ENCODE measurements at places on chromosomes 2 and 18.

DNA sequence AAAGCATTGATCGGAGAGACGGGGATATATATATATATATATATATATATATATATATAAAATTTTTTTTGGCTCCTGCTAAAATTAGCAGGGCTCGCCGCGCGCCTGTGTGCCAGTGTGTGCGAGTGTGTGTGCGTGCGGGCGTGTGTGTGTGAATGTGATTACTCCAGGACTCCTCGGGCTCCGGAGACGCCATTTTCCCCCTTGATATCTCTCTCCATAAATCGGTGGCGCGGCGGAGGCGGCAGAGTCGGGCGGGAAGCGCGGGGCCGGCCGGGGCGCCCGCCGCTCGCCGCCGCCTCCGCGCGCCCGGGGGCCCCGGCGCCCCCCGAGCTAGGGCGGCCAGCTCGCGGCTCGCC, 795 bp upstream of the SETBP1 start:
- DNase-seq: no peak

- DNase-seq: no peak
Measured at GRCh38 chr2:5064687-5065086, 627.5 kb upstream of the SOX11 start.

GRCh38 chr2:53778536-53779162, 8.1 kb downstream of the ASB3 start:
- DNase-seq: no peak

DNA sequence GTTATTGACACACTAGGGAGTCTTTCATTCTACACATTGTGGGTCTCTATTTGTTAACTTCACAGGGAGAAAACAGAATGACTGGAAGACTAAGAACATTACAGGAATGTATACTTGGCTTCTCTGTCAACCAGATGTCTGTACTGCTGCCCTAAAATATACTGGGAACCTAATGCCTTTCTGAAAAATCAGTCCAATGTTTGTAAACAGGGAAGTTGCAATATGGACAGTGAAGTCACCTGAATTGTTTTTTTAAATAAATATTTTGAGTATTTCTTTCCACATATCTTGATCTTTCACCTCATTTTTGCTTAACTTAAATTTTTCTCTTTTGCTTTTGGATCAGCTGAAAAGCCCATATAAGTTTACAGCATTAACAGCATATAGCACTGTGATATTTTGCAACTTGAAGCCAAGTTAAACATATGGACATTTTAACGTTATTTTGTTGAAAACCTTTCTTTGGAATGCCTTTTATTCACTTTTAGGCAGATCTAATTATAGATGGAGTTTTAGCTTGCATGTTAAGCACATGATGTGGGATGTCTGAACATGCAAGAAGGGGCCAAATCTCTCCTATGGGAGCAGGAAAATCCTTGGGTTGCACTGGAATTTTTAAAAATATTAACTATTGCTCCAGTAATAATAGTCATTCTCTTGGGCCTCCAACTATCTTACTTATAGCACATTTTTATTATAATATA, 137.7 kb upstream of the TWIST2 start:
- no peak for DNase-seq

DNA sequence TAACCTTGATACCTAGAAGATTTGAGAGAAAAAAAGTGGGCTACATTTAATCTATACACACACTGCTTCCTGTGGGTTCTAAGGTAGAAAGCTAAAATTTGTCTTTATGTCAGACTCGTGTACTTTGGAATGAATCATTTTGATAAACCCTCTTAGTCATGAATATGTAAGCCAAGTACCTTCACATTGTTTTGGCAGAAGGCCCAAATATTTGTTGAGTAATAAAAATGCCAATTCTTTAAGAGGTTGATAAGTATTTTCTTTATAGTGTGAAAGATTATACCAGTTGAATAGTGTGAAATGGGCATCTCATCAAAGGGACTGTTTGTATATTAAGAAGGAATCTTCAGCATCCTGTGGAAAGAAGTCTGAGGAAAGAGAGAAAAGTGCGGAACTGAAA, 1464.7 kb upstream of the ZEB2 start:
- no peak for DNase-seq

- DNase-seq: no peak
Measured at GRCh38 chr2:68403199-68403644, 38.1 kb downstream of the PLEK start.

DNA sequence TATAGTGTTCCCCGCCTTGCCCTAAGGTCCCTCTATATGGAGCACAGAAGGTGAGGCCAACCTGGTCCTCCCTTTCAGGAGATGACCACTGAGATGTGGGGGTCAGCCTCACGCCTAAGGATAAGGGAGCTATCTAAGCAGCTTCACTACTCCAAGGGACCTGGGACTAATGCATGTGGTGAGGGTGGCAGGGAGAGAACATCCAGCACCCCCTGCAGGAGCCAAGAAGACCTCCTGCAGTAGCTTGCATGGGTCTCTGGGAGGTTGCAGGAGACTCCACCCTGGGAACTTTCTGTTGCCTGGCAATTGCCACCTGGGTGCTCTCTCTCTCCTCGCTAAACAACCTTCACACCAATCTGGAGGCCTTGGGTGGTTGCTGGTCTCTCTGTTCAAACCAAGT, 93.0 kb upstream of the KLHL29 start:
- no peak for DNase-seq

- no peak for DNase-seq
Measured at GRCh38 chr2:197121255-197121654, 189.3 kb downstream of the ANKRD44 start.

DNA sequence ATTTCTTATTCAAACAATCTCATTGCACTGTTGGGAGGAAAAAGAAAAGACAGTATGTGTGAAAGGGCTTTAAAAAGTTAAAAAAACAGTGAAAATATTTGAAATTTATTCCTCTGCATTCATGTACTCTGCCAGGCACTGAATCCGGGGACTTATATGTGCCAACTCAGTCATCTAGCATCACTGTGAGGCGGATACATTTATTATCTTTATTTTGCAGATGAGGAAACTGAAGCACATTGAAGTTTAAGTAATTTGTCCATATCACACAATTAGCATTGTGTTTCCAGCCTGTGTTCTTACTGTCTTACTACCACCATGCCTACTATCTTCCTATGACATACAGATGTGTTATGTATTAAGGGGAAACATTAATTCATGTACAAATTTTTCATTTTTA, 1.8 kb downstream of the LCLAT1 start:
- no peak for DNase-seq

- DNase-seq: no peak
Measured at GRCh38 chr2:8432706-8433336, 249.0 kb upstream of the ID2 start.

GRCh38 chr2:38432820-38433606, 55.9 kb upstream of the ATL2 start:
- no peak for DNase-seq

GRCh38 chr2:175523001-175523400, 341.5 kb upstream of the ATP5MC3 start:
- DNase-seq: no peak

DNA sequence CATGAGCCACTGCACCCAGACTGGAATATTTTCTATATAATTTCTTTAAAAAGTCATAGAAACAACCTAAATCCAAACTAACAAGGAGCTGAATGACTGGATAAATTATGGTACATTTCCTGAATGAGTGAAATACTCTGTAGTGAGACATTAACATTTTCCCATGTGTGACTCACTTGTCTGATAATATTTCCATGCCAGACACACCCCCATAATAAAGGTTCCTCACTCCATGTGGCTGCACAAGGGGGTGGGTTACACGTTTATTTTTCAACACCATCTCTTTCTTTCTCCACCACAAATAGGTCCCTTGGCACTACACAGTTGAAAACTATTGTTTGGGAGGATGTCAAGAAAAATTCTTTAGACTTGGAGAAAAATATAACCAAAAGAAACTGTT, 266.3 kb upstream of the LYPD1 start:
- DNase-seq: no peak

DNA sequence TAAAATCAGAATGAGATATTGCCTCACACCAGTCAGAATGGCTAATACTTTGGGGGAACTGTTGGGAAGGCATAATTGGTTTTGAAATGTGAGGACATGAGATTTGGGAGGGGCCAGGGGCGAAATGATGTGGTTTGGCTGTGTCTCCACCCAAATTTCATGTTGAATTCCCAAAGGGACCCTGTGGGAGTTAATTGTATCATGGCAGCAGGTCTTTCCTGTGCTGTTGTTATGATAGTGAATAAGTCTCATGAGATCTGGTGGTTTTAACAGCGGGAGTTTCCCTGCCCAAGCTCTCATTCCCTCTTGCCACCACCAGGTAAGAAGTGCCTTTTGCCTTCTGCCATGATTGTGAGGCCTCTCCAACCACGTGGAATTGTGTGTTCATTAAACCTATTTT, 59.6 kb downstream of the CSRNP3 start:
- no peak for DNase-seq

- DNase-seq: no peak
Measured at GRCh38 chr2:46381263-46381849, 84.1 kb downstream of the EPAS1 start.

DNA sequence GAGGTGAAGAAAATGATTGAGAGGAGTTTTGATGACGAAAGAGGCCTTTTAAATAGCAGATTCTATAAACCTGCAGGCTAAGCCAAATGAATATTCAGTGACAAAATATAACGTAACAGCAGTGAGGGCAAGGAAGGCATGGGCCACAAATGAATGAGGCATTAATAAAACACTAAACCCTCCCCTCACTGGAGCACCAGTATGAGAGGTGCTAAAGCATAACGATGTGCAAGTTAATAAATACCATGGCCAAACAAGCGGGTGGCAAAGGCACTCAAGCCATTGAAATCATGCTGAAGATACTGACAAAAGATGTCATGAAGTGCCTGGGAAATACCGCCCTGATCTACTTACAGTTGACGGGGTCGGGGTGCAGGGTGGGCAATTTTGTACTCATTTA, 30.2 kb upstream of the LONRF2 start:
- DNase-seq: no peak

- no peak for DNase-seq
Measured at GRCh38 chr2:19207452-19207851, 151.0 kb downstream of the OSR1 start.

GRCh38 chr2:128770143-128771085, 451.7 kb upstream of the HS6ST1 start:
- DNase-seq: no peak

DNA sequence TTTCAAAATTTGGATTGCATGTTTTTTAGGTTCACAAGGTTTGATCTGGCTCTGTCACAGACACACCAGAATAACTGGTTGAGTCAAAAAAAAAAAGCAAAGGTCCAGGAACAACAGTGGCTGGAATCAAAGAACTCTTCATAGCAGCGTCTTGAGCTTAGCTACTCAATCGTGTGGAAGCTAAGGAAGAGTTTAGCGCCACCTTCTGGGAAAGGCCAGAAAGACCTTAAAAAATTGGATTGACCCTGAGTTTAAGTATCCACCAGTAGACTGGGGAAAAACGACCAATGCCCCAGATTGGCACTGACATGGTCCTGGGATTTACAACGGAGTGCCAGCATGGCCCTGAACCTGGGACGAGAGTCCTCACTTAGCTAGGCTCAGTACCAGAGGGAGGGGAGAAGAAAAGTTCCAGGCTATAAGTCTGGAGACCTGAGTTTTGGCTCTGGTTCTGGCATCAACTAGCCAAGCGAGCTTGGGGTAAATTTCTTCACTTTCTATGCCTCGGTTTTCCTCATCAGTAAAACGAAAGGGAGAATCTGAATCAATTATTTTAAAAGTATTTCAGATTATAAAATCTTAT, 71.1 kb upstream of the TFCP2L1 start:
- no peak for DNase-seq

- DNase-seq: no peak
Measured at GRCh38 chr2:157413326-157414035, 30.4 kb downstream of the CYTIP start.

- DNase-seq: no peak
Measured at GRCh38 chr2:172376505-172377125, 50.8 kb upstream of the ITGA6 start.

GRCh38 chr2:17966798-17967197, 88.3 kb downstream of the KCNS3 start:
- no peak for DNase-seq

All from activated CD4-positive, CD25-positive, alpha-beta regulatory T cell treated with anti-CD3 and anti-CD28 coated beads, Interleukin-2, amount 50 U/mL, for 16 hours (primary cell).